HT1080 (cell line): ENCODE measurements at places on chromosomes 12 and 14. TPM values are rescaled to one million over a fixed set of nuclear protein-coding genes. Genes with fewer than 3 reads are reported as not detected.

- DNase-seq, result peak; percentile 75
These were observed 54.4 kb downstream of the SPPL3 start for GRCh38 chr12:120849765-120850164.

The SLC7A8 gene
- total RNA-seq, result 0.06 and 0.50 TPM in 2 replicates

DNA sequence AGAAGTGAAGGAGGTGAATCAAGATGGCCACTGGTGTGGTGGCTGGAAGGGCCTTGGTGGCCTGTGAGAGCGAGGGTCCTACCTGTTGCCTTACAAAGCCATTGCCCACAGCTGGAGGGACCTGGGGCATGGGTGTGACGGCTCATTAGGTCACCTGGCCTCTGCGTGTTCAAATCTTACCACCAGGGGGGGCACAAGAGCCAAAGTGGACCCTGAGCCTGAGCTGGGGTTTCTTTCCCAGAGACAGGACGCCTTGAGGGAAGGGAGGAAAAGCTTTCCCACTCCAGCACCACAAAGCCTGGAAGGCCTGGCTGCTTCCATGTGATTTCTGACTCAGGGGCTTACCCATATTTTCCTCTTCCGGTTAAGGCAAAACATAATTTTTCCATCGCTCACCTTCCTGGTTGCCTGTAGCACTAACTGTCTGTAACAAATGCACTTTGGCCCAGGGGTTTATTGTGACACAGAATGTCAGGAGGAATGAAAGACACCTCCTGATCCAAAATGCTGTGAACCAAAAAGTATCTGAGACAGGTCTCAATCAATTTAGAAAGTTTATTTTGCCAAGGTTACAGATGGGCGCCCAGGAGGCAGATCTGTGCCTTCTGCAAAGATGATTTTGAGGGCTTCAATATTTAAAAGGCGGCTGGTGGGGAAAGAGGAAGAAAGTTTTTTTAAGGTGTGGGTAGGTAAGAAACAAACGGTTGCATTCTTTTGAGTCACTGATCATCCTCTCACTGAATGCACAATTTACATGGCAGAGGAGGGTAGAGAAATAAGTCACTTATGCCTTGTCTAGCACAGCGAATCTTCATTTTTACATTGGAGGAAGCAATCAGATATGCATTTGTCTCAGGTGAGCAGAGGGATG is 4.3 kb upstream of the CD9 start:
- DNase-seq, result peak; percentile 94

DNA sequence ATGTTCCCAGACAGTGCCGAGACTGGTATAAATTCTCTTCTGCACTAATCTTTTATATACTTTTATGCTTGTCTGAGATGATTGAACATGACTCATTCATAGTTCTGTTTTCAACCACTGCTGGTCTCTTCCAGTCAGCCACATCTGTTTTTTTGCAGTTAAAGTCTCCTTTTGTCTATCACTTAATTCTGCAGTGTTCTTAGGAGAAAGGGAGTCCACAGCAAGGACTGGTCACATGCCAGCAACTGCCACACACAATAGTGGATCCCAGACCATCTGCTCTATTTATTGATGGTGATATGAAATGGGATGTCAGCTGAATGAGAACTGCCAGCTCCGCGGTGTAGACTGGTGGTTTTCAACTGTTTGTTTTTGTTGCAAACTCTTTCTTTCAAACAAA is 379.8 kb downstream of the MED13L start:
- DNase-seq, result no peak

DNA sequence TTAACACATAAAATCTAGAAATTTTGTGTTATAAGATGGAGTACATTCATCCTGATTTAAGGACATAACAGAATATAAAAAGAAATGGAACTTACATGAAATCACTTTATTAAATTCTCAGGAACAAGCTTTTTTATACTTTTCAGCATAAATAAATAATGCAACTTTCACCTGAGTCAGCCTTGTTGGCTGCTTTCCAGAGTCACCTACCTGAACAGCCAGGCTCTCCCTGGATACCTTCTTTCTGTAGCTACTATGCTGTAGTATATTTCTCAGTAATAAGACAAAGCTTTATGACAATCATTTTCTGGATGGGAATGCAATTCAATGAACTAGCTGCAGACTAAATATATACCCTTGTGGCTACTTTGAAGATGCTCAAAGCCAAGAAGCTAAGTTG is 111.9 kb downstream of the NTS start:
- no peak for DNase-seq

DNA sequence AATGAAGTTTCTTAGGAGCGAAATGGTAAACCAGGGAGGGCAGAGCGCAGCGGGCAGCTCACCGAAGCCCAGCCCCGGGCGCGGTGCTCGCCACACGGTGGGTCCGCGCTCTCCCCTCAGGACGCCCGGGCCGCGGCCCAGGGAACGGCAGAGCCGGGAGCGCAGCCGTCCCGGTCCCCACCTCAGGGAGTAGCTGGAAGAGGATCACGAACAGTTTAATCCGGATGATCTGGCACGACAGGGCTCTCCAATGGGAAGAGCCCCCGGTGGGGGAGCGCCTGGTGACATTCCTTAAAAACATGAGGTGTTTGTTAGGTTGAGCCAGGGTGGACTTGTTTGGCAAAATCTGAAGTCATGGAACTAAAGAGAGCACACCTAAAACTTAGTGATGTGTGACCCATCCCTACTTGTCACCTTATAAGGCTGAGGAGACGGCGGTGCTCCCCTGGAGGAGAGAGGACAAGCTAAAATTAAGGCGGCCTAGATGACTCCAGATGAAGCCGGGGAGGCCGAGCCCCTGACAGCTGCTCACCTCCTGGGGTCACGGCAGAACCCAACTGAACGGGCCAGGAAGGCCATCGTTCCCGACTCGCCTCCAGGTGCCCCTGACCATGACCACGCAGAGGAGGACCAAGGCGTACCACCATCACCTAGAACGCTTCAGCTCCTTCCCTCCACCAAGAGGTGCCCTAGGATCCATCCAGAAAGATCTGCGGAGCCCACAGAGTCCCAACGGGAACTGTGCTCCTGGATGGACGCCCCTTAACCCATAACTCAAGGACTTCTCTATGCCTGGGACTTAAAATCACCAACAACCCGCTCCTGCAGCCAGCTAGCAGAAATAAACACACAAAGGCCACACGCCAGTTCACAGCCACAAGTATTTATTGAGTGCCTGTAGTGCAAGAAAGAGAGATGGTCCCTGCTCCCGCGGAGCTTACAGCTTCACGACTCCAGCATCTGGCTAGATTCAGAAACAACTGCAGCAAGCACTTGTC is 866 bp upstream of the PITPNM2 start:
- DNase-seq, result no peak

- DNase-seq, result no peak
These were observed 81.1 kb downstream of the ESRRB start for GRCh38 chr14:76456891-76457586.

The PNMA1 gene
- total RNA-seq, result 10.2 and 12.1 TPM in 2 replicates

The CLEC2D gene
- total RNA-seq, result 1.0 and 1.7 TPM in 2 replicates

DNA sequence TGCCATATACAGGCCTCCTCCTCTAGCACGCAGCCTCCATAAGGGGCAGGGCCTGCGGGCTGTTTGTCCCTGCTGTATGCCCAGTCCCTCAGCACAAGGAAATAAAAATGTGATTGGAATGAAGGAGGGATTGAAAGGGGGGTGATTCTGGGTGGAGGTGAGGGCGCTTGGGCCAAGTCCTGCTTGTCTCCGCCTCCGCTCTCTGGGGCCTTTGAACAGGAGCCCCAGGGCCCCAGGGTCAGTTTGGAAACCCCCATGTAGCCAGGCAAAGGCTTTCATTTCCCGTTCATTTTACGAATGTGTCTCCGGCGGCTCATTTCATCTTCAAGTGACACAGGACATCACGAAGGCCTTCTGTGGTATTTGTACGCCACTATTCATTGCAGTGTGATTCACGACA is 4.5 kb upstream of the CACNA2D4 start:
- no peak for DNase-seq
